CD4-positive, alpha-beta memory T cell (primary cell): ENCODE measurements at places on chromosomes 4 and X.

- no peak for DNase-seq
Measured at GRCh38 chr4:182778222-182778982, 138.8 kb downstream of the DCTD start.

DNA sequence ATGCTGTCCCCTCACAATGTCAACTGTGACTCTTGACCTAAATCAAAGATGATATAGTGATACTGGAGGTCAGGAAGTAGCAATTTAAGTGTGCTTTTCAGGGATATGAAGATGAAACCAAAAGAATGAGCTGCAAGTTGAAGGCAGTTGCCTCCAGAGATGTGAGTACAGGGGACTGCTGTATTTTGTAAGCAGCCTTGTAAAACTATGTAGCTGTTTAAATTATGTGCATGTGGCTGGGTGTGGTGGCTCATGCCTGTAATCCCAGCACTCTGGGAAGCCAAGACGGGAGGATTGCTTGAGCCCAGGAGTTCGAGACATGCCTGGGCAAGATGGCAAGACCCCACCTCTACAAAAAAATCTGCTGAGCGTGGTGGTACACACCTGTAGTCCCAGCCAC is 15.1 kb upstream of the TNIP2 start:
- no peak for DNase-seq

DNA sequence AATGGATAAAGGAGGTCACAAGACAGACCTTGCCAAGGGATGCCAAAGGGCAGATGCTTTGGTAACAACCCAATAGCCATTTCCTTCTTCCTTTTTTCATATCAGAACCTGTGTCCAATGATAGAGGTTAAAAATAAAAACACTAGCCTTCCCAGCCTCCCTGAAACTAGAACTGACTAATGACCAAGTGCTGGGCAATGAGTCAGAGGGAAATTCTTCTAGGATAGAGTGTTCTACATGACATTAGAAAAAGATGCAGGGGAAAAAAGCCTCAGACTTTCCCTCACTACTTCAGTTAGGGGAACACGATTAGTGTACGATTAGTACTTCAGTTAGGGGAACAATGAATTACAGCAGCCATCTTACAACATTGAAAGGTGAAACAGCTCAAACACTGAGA is 29.3 kb upstream of the FAM47C start:
- DNase-seq, result no peak

- no peak for DNase-seq
Measured at GRCh38 chr4:38983291-38983690, 48.9 kb downstream of the TMEM156 start.

- no peak for DNase-seq
Measured at GRCh38 chr4:87895964-87896621, 63.3 kb downstream of the MEPE start.

- DNase-seq, result no peak
Measured at GRCh38 chr4:5051278-5052203, at the start of gene STK32B. STK32B (plus strand) TSS chr4:5051480.
